Activated naive CD8-positive, alpha-beta T cell treated with anti-CD3 and anti-CD28 coated beads for 36 hours (primary cell): ENCODE measurements at places on chromosomes 12 and 14. TPM values are rescaled to one million over a fixed set of nuclear protein-coding genes. Genes with fewer than 3 reads are reported as not detected.

The VDR gene
- total RNA-seq: 55.8 TPM

The SLC6A13 gene
- 0.40 TPM for total RNA-seq

The IRAK3 gene
- total RNA-seq: 0.33 TPM

The TMPRSS12 gene
- total RNA-seq: not detected

The PIANP gene
- total RNA-seq: not detected

The ANO2 gene
- not detected for total RNA-seq

The GDF3 gene
- not detected for total RNA-seq

The OR4E2 gene
- total RNA-seq: not detected

GRCh38 chr14:55850825-55851241, 267.4 kb upstream of the PELI2 start:
- no peak overlapping the region for H3K27ac ChIP-seq
- no peaks in the 10 kb centered on the region for H3K36me3 ChIP-seq
- no peaks in the 10 kb centered on the region for H3K27me3 ChIP-seq
- no peak for DNase-seq
- peaks cover 2% of the 10 kb centered on the region for H3K4me1 ChIP-seq

- H3K4me3 ChIP-seq: no peak overlapping the region
- no peaks in the 10 kb centered on the region for H3K4me1 ChIP-seq
- H3K27ac ChIP-seq: no peak overlapping the region
These were observed 13.4 kb upstream of the SLC38A4 start for GRCh38 chr12:46839232-46839631.

GRCh38 chr14:22036541-22037239, 363.1 kb upstream of the OR4E1 start:
- no peaks in the 10 kb centered on the region for H3K27me3 ChIP-seq
- peaks cover 4% of the 10 kb centered on the region for H3K4me1 ChIP-seq
- no peaks in the 10 kb centered on the region for H3K36me3 ChIP-seq
- H3K4me3 ChIP-seq: no peak overlapping the region
- no peak overlapping the region for H3K27ac ChIP-seq
- DNase-seq: no peak

DNA sequence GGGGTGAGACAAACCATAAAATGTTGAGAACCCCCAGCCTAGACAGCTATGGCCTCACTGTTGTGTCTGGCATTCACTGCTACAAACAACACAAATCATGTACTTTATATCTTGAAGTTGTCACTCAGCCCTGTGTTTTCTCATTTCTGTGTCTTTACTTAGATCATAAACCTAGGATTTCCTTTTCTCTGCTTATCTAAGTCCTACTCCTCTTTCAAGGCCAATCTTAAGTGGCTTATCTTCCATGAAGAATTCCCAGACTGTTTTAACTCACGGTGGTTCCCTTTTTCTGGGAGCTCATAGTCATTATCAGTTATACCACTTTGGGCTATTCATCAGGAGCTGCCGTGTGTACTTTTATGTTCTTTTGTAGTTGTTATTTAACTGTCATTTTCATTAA, 42.1 kb downstream of the FLRT2 start:
- no peaks in the 10 kb centered on the region for H3K4me1 ChIP-seq
- no peak overlapping the region for H3K27ac ChIP-seq
- no peaks in the 10 kb centered on the region for H3K36me3 ChIP-seq
- no peak for DNase-seq

- H3K4me3 ChIP-seq: no peak overlapping the region
- peaks cover 24% of the 10 kb centered on the region for H3K4me1 ChIP-seq
- H3K27ac ChIP-seq: no peak overlapping the region
- H3K36me3 ChIP-seq: peaks cover 10% of the 10 kb centered on the region
These were observed 11.1 kb downstream of the AKAP5 start for GRCh38 chr14:64476438-64476837.

- H3K27me3 ChIP-seq: no peaks in the 10 kb centered on the region
- H3K27ac ChIP-seq: no peak overlapping the region
- DNase-seq: no peak
- H3K4me3 ChIP-seq: no peak overlapping the region
- H3K4me1 ChIP-seq: no peaks in the 10 kb centered on the region
- H3K36me3 ChIP-seq: no peaks in the 10 kb centered on the region
These were observed 33.4 kb downstream of the PDZRN4 start for GRCh38 chr12:41221491-41221890.

- DNase-seq: no peak
- no peaks in the 10 kb centered on the region for H3K27me3 ChIP-seq
- peaks cover 32% of the 10 kb centered on the region for H3K4me1 ChIP-seq
- H3K27ac ChIP-seq: peak overlapping the region; percentile 36
- H3K36me3 ChIP-seq: no peaks in the 10 kb centered on the region
These were observed 57.2 kb upstream of the CCND2 start for GRCh38 chr12:4216187-4216927.

DNA sequence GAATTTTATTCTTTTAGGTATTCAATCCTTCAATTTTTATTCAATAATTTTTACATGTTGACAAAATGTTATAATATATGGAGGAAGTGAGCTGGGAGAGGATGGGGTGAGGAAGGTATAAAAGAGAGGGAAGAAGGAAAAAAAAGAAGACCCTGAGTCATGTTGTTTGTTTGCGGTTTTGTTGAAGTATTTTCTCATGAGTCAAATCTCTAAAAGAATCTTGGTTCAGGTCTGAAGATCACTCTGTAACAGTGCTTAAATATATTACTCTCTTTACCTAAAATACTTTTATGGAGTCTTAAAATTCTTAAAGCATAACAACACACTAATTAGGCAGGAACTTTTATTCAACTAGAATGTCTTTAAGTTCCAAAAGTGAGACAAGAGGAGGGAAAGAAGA, 489.6 kb upstream of the GARIN6 start:
- DNase-seq: no peak
- no peak overlapping the region for H3K4me3 ChIP-seq
- no peaks in the 10 kb centered on the region for H3K27me3 ChIP-seq
- H3K27ac ChIP-seq: no peak overlapping the region

DNA sequence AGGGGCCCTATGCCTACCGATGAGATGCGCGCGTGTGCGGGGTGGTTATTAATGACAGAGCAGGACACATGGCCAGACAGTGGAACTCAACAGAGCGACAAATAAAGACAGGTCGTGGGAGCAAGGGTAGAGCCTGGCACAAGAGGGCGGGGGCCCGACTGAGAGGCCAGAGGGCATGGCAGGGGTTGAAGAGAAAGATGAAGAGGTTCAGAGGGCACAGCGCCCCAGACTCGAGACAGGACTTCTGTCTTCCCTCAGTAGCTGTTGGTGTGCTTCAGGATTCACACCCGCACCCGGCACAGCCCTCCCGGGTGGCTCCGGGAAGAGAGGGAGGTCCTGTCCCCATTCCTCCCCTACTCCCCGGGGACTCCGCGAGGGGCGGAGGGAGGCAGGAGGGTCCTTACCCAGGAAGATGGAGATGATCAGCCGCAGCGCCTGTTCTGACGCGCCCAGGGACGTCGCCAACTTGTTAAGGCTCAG, 366 bp downstream of the LPCAT3 start:
- H3K27me3 ChIP-seq: no peaks in the 10 kb centered on the region
- H3K4me3 ChIP-seq: peak overlapping the region; percentile 93
- H3K4me1 ChIP-seq: peaks cover 32% of the 10 kb centered on the region
- H3K27ac ChIP-seq: peak overlapping the region; percentile 89
- DNase-seq: no peak
- peaks cover 9% of the 10 kb centered on the region for H3K36me3 ChIP-seq
